CD4-positive, alpha-beta T cell (primary cell): ENCODE measurements at places on chromosomes 1 and 21. TPM values are rescaled to one million over a fixed set of nuclear protein-coding genes. Genes with fewer than 3 reads are reported as not detected.

DNA sequence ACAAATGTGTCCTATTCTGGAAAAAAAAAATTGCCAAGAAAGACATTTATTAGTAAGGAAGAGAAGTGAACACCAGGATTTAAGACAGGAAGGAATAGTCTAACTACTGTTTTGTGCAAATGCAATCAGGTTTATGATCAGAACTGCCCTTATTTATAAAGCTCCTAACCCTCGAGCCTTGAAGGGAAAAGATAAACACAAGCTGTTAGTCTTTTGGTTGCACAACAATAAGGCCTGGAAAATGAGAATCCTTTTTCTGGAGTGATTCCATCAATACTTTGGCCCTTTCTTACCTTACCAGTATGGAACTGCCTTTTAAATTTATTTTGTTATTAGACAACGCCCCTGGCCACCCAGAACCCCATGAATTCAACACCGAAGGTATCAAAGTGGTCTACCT, 52.9 kb downstream of the SNRPE start:
- DNase-seq, result no peak

DNA sequence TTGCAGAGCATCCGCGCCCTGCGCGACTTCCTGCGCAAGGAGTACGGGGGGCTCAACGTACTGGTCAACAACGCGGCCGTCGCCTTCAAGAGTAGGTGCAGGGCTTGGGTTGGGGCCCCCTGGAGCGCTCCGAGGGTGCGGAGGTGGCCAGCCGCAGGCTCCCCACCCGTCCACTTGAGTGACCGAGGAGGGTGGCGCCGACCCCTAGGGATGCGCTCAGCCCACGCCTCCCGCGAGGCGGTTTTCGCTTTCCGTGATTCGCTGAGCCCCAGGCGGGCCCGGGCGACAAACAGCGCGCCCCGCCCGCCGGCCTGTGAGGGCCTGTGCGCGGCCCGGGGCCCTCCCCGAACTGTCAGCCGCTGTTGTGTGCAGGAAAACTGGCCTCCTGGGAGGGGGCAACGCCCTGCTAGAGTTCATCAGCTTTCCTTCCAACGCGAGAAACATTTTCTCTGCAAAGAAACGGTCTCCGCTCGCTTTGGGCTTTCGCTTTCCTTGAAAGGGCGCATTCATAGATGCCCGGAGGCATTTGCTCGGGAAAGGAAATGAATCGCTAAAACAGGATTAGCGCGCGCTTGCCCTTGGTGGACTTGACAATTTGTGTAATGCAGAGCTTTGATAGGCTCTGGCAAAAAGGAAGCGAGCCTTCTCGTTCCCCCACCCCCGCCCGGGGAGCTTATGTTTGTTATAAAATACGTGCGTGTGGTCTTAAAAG, 668 bp downstream of the CBR3 start:
- DNase-seq, result peak; percentile 73

GRCh38 chr1:7401814-7402547, 369.1 kb upstream of the VAMP3 start:
- DNase-seq, result no peak

DNA sequence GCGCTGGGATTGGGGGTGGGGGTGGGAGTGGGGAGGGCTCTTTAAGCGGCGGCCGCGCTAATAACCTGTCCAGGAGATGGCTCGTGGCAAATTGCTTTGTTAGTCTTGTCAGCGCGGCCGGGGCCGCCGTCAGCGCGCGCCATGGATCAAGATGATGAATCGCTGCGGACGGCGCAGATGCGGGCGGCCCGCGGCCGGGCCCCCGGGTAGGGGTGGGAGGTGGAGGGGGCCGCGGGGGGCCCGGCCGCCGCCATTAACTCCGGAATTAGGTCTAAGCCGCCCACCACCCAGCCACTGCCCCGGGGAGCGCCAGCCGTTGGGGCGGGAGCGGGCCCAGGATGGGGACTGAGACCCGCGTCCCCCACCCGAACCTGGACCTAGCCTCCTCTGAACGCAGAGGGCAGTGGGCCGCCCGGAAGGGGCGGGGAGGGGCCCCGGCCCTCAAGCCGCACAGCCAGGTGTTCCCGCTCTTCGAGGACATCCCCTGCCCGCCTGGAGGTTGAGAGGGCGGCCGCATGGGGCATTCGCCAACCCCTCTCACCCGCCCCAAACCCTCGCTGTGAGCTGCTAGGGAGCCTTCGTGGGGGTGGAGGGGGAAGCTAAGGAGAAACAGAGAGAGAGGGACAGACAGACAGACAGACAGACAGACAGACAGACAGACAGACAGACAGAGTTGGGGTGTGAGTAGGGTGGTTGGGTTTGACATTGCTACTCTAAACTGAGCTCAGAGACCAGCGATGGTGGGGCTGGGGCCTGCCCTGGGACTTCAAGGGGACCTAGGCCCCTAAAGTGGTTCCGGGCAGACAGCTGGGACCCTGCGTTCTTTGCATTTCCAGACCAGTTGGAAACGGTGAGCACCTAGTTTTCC, 3.8 kb upstream of the DMBX1 start:
- DNase-seq, result no peak

DNA sequence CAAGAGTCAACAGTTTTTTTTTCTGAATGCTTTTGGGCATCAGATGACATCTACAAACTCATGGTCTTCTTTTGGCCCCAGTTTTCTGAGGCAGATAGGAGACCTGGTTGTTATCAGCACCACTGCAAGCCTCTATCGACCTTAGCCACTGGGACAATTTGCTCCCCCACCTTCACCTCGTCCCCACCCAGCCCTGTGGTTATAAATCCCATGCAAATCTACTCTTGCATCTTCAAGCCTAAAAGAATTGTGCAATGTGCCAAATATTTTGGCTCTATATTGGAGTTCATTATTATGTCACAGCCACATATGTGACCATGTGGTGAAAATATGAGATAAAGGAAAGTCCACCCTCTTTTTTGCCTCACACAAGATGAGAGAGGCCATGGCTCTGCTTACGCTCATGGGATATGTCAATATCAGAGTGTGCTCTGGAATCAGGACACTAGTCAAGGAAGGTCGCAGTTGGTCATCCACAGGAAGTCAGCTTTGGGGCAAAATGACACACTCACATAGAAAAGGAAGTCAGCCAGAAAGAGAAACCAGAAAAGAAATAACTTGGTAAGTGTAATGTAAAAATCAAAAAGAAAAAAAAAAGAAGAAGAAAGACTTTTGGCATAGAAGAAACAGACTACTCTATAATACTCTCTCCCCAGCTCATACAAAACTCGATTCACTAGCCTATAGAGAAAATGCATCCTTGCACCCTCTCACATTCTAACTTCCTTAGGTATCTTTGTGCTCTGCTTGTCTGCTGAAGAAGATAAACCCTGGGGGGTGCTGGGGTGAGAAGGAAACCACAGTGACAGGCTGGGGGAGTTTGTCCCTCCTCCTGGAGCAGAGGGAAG, 21.2 kb downstream of the SLC30A10 start:
- no peak for DNase-seq

- no peak for DNase-seq
Observed at GRCh38 chr1:67431869-67432578, 1.8 kb upstream of the SERBP1 start.

DNA sequence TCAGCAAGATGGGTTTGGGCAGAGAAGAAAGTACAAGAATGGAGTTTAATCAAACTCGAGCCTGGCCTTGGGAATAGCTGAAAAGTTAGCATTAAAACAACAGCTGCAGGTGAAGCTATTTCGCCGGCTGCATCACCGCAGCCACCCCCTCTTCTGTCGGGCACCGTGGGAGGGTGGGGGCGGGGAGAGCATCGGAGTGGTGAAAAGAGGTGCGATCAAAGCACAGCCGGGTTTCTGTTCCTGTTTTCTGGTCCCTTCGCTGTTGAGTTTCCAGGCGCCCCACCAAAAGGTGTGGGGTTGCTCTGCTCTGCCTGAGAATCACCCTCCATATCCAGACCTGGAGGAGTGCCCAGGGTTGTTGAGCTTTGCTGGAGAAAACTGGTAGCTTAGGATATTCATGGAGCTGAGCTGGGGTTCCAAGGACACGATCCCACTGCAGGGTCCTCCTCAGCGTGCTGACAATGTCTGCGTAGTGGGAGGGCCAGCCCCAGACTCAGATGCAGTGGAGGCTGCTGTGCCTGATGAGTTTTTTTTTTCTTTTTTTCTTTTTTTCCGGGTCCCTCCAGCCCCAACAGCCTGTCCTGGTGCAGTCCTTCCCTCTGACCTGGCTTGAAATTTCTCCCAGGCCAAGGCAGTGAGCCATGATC, 127.5 kb upstream of the C1orf174 start:
- DNase-seq, result peak; percentile 27

DNA sequence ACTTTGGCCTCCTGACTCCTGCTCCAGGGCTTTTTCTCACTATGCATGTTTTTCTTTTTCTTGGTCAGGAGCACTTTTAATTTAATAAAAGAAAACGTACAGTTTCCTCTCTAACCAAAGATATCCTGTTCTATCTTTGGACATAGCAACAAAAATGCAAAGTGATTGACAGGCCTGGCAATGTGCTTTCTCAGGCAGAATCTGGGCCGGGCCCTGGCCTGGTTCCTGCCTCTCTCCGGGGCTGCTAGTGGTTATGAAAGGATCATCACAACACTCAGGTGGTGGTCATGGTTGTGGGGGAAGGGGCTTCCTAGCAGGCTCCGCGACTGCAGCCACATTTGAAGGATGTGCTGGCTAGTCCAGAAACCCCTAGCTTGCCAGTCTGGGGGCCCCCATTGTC, 85.8 kb upstream of the USP24 start:
- DNase-seq, result no peak

GRCh38 chr1:34781071-34781843, at the start of gene GJB3:
Gene GJB3, plus strand, starts transcription at chr1:34781214. Its CDS starts 3,549 bp downstream, at chr1:34784763.
- DNase-seq, result no peak

GRCh38 chr1:63882048-63882704, 108.4 kb downstream of the ROR1 start:
- no peak for DNase-seq

DNA sequence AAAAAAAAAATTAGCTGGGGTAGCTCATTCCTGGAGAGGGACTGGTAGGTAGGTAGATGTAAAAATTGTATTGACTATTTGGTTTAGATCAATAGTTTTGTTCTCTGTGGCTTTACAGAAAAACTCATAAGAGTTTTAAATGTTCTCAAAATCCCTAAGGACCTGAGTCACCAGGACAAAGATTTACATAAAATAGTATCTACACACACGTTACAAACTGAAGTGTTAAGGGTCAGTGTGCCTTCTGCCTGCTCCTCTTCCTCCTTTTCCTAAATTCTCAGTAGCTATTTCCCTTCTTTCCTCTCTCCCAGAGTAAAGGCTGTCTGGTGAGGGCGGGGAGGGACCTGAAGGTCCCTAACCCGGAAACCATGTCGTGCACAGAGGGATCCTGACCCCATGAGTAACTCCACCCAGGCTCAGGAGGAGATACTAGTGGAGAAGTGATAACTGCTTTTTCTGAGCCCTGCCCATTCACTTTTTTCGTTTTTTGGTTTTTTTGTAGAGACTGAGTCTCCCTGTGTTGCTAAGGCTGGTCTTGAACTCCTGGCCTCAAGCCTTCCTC, 8.1 kb downstream of the PLEKHM2 start:
- DNase-seq, result no peak

DNA sequence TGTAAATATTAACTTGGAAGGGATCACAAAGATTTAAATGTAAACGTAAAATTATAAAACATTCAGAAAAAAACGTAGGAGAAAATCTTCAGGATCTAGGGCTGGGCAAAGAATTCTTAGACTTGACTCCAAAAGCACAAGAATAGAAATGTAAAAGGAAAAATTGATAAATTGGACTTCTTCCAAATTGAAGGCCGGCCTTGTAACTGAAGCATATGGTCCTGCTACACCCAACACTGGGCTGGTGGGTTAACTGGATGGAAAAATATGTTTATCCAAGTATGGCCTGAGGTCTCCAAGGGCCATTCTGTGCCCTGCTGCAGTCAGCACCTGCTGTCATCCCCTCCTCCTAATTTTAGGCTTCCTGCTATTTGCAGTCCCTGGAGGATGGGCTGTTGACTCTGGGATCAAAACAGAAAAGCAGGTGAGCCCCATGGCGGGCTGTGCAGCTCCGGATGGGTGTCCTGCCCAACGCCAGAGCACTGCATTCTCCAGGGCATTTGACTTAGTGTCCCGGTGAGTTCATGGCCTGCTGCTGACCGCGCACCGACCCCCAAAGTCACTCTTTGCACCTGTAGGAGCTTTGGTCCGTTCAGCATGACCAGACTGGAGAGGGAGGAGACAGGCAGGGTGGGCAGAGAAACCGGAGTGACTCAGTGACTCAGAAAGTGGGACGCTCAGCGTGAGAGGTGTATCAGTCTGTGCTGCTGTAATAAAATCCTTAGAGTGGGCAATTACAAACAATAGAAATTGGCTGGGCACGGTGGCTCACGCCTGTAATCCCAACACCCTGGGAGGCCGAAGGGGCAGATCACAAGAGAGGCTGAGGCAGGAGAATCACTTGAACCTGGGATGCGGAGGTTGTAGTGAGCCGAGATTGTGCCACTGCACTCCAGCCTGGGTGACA, 6.1 kb upstream of the AIRE start:
- DNase-seq, result no peak

DNA sequence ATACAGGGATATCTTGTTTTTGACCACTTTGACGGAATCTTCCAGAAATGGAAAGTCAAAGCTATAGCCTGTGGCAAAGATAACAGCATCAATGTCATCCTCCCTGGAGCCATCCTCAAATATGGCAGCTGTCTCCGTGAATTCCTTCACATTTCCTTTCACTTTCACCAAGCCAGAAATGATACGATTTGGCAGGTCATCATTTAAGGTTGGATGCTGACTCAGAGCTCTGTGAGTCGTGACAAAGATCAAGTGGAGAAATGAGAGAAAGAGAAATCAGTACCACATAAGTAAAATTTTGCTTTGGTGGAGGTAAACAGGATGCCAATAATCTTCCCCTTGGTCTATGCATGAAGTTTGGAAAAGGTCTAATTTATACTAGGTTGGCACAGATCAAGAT, 23.9 kb downstream of the FMO5 start:
- no peak for DNase-seq

- no peak for DNase-seq
Observed at GRCh38 chr1:229203030-229203751, 67.7 kb upstream of the RAB4A start.

DNA sequence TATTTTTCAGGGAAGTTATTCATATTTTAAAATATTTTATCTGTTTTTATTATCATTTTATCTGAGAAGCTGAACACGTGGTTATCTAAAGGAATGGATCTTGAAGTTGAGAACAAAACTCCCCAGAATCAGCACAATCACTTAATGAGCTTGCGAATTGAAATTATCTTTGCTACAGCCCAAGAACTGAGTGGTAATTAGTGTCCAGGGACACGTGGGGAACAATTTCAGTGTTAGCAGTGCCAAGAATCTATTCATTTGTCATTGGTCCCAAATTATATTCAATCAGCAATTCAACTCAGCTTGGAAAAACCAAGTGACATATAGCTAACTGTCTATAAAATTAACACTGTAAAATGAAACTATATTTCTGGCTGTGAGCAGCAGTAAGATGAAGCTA, 197.6 kb upstream of the UBE2U start:
- DNase-seq, result no peak

GRCh38 chr1:219322766-219323165, 149.1 kb downstream of the LYPLAL1 start:
- DNase-seq, result no peak

- no peak for DNase-seq
Observed at GRCh38 chr1:9737057-9737456, 85.5 kb downstream of the PIK3CD start.

NES gene
- total RNA-seq, result not detected

PRMT6 gene
- total RNA-seq, result 6.1 TPM

AMY2B gene
- total RNA-seq, result 30.9 TPM

PSMG1 gene
- 7.8 TPM for total RNA-seq

C1orf216 gene
- 2.9 TPM for total RNA-seq

KLHDC7A gene
- total RNA-seq, result not detected

CYP4X1 gene
- total RNA-seq, result not detected

PEAR1 gene
- total RNA-seq, result 0.41 TPM

TTC22 gene
- total RNA-seq, result 4.4 TPM

LAMC1 gene
- not detected for total RNA-seq

GPR25 gene
- 2.7 TPM for total RNA-seq
